Mesothelial cell of epicardium (in vitro differentiated cells): ENCODE measurements at places on chromosomes 1 and 21. TPM values are rescaled to one million over a fixed set of nuclear protein-coding genes. Genes with fewer than 3 reads are reported as not detected.
A peak's percentile ranks its signal among the peaks of the same experiment; 100 is the strongest.

- DNase-seq, result no peak
These were observed 225.5 kb upstream of the SAMSN1 start for GRCh38 chr21:14771593-14771992.

- no peak for DNase-seq
These were observed 325.0 kb upstream of the ESRRG start for GRCh38 chr1:217048104-217048707.

DNA sequence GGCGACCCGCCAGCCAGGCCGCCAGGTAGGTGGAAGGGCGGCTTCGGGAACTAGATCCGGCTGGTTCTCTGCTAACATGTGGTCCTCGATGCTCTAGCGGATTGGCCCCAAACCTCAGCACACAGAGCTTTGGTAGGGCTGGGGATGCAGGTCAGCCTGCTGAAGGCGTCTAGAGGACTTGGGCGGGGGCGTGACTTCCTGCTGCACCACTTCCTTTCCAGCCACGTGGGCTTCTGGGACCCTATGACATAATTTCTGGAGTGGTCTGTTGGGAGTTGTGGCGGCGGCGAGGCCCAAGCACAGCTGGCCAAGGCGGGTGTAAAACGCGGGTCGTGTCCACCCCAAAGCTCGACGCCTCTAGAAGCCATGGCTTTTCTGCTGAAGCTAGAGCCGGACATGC, 124.5 kb downstream of the ATF6 start:
- no peak for DNase-seq

- DNase-seq, result no peak
These were observed 602.3 kb downstream of the NUF2 start for GRCh38 chr1:163924041-163924440.

DNA sequence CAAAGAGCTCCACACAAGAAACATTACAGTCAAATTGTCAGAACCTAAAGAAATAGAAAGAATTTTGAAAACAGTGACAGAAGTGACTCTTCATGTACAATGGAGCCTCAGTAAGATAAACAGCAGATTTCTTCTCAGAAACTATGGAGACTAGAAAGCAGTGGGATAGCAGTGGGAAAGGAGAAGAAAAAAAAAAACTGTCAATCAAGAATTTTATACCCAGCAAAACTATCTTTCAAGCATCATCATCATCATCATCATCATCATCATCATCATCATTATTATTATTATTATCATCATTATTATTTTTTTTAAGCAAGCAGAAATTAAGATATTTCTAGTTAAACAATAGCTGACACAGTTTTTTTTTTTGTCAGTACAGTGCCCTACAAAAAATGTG, 24.2 kb downstream of the CEP170 start:
- no peak for DNase-seq

DNA sequence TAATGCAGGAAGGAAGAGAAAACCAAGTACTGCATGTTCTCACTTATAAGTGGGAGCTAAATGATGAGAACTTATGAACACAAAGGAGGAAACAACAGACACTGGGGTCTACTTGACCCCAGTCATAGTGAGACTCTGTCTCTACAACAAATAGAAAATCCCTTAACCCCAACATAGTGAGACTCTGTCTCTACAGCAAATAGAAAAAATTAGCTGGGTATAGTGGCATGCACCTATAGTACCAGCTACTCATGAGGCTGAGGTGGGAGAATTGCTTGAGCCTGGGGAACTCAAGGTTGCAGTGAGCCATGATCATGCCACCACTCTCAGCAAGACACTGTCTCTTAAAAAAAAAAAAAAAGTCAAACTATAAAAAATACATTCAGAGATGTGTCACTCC, 42.7 kb downstream of the GIPC2 start:
- DNase-seq, result no peak

GRCh38 chr1:78297836-78298235, 192.9 kb upstream of the PTGFR start:
- DNase-seq, result no peak

- DNase-seq, result no peak
These were observed 192.3 kb upstream of the C1orf87 start for GRCh38 chr1:60265560-60266535.

GRCh38 chr1:47241114-47242113, 9.4 kb upstream of the TAL1 start:
- DNase-seq, result no peak

- no peak for DNase-seq
These were observed 33.7 kb upstream of the PLA2G2C start for GRCh38 chr1:20220036-20220435.

- DNase-seq, result no peak
These were observed 20.5 kb downstream of the RCSD1 start for GRCh38 chr1:167650269-167651160.

- DNase-seq, result no peak
These were observed 8.7 kb downstream of the FAM131C start for GRCh38 chr1:16064536-16065268.

GRCh38 chr1:80036690-80037432, 1030.3 kb upstream of the ADGRL4 start:
- no peak for DNase-seq

DNA sequence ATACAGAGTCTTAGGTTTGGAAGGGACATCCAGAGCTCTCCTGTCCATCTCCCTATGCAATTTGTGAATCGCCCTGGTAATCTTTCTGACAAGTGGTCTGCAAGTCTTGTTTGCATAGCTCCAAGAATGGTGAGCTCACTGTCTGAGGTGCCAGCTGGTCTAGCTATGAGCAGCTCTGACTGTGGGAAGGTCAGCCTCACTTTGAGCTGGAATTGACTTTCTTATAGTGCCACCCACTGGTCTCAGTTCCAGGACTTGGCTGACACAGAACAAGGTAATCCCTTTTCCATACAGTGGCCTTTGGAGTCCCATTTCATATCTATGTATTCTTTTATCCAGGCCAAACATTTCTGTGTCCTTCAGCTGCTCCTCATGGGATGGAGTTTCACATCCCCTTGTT, 95.6 kb upstream of the C8B start:
- no peak for DNase-seq

- DNase-seq, result no peak
These were observed 3.2 kb downstream of the EFHD2 start for GRCh38 chr1:15412843-15413242.

DNA sequence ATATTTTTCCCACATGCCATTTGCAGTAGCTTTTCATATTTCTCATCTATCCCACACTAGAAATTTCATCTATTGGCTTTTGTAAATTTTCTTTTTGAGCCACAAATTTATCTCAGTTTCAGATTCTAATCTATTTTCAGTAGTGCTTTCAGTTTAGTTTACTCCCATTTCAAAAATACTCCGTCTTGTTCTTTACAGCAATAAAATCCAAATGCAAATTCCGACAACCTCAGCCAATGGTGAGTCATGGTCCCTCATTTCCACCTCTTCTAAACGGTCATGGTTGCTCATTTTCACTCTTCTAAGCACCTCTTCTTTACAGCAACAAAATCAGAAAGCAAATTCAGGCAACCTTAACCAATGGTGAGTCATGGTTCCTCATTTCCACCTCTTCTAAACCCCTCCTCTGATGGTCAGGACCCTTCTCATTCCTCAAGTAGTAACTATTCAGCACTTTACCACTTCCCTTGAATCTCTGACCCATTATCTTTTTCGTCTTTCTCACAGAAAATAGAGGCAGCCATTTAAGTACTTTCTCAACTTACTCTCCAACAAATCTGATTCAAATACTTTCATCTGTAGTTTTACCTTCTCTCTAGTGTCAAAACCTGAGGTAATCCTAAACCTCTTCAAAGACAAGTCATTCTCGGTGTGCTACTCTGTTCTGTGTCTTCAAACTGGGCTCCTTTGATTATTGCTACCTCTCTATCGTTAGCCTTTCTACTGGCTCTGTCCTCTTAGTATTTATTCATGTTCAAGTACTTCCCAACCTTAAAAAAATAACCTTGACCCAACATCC, 34.4 kb downstream of the C21orf91 start:
- no peak for DNase-seq

DNA sequence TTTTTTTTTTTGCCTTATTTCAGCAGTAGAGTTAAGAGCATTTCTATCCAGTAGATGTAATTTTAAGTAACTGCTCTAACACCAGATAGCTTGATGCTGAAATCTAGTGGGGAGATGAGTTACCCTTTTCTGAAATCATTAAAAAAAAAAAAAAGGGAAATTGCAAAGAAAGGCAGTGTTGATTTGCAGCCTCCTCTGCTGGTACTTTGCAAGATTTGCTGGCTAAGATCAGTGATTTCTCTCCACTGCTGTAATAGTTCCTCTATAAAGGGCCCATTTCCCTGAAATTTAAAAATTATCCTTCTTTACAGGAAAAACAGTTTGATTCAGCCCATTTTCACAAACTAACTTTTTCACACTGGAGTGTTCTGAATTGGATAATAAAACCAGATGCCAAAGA, 120.6 kb downstream of the PTBP2 start:
- DNase-seq, result no peak

- DNase-seq, result peak; percentile 41
These were observed 313.9 kb downstream of the BARHL2 start for GRCh38 chr1:90402893-90403849.

DNA sequence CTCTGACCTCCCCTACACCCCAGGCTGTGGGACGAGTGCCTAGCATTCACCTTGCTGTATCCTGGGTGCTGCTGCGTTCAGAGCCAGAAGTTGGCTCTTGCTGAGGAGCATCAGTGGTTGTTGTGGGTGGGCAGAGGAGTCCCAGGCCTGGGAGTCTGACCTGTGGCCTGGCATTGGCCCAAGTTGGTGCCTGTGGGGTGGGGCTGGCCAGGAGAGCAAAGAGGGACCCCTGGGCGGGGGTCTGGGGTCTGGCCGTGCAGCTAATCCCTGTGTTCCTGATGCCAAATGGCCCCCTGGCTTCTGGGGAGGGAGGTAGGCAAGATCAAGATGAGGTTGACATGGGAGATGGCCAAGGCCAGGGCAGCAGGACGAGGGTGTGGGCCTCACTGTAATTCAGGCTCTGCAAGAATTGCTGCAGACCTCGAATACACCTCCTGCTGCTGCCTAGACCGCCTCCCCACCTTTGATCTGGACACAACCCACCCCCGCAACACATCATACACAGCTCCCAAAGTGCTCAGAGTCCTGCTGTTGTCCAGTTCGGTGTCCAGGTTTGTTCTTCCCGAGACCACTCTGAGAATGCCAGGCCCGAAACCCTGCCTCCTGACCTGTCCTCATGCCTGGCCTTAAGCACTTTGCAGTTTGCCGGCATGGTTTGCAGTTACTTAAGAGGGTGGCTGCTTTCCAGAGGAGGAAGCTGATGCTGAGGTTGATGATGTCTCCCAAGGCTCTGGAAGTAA, 28.7 kb downstream of the CDK18 start:
- DNase-seq, result no peak

GRCh38 chr1:109283748-109284600, 1.0 kb upstream of the PSRC1 start:
- DNase-seq, result no peak

- no peak for DNase-seq
These were observed 829.2 kb upstream of the ADAMTS5 start for GRCh38 chr21:27796106-27796505.

The PBX1 gene
- 699 to 723 TPM (median 719 TPM) in 3 replicates for total RNA-seq

The ADAMTS1 gene
- total RNA-seq, result 67.8 to 77.6 TPM (median 72.7 TPM) in 3 replicates

The LAD1 gene
- 17.6 to 23.0 TPM (median 20.7 TPM) in 3 replicates for total RNA-seq

The KRTAP11-1 gene
- total RNA-seq, result not detected in 3 replicates

The IFI6 gene
- 419 to 500 TPM (median 425 TPM) in 3 replicates for total RNA-seq

The SPRR2F gene
- total RNA-seq, result 54.4 to 65.0 TPM (median 56.6 TPM) in 3 replicates
